HFF-Myc (cell line): ENCODE measurements at places on chromosomes 6 and 20.

DNA sequence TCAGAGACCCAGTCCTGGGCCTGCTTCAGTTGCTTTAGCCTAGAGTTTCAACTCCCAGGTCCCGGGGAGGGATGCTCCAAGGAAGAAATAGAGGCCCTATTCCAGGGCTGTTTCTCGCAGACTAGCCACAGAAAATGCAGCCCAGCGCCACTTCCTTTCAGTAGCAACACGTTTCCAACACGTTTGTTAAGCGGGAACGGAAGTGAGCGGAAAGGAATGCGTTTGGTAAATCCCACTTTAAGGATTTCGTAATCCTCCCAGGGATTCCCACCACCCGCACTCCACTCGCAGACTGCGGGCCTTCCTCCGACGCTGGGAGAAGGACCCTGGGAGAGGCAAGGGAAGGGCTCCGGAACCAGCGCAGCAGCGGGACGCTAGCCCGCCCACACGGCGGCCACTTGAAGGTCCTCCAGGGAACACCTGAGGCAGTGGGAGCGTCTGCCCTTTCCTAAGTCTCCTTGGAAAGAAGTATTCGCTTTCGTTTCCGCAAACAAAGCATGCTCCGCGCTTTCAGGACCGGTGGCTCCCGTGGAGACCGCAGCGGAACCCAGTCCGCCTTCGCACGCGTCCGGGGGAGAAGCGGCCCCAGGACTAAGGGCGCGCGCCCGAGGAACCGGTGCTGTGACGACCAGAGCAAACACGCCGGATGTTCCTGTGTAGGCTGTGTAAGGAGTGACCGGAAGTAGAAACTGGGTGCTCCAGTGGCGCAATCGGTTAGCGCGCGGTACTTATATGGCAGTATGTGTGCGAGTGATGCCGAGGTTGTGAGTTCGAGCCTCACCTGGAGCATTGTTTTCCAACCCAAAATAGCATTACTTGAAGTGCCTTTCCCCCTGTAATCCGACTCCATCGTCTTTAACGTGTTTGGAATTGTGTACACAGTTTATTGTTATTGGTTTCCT lies 227.6 kb upstream of the PRSS16 start:
- DNase-seq, result peak; percentile 88

GRCh38 chr6:163490826-163491577 lies 76.5 kb downstream of the QKI start:
- DNase-seq, result no peak

DNA sequence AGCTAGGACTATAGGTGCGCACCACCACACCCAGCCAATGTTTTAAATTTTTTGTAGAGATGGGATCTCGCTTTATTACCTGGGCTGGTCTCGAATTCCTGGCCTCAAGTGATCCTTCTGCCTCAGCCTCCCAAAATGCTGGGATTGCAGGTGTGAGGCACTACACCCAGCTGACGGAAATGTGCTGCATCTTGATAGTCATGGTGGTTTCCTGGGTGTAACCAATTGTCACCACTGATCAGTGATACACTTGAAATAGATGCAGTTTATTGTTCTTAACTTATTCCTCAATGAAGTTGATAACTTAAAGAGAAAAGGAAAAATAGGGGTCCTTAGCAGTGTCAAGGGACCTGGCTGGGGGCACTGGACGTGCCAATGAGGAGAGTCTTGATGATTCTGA lies 92.4 kb downstream of the PPP1R14C start:
- DNase-seq, result no peak

DNA sequence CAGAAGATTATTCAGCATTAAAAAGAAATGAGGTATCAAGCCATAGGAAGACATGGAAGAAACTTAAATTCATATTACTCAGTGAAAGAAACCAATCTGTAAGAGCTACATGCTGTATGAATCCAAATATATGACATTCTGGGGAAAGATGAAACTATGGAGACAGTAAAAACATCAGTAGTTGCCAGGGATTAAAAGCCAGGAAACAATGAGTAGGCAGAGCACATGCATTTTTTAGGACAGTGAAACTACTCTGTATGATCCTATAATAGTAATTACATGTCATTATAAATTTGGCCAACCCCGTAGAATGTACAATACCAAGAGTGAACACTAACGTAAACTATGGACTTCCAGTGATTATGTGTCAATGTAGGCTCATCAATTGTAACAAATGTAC lies 92.8 kb upstream of the RNF217 start:
- no peak for DNase-seq

GRCh38 chr6:71197780-71198179 lies 90.8 kb upstream of the OGFRL1 start:
- no peak for DNase-seq

- no peak for DNase-seq
These were observed 800.6 kb upstream of the MAP3K7 start for GRCh38 chr6:91387290-91388059.

- DNase-seq, result peak; percentile 58
These were observed 171.4 kb downstream of the GMPR start for GRCh38 chr6:16409531-16410441.

- no peak for DNase-seq
These were observed 117.6 kb upstream of the ADGRF1 start for GRCh38 chr6:47159763-47160162.

- DNase-seq, result no peak
These were observed 2.7 kb downstream of the TNFAIP3 start for GRCh38 chr6:137869549-137870307.

DNA sequence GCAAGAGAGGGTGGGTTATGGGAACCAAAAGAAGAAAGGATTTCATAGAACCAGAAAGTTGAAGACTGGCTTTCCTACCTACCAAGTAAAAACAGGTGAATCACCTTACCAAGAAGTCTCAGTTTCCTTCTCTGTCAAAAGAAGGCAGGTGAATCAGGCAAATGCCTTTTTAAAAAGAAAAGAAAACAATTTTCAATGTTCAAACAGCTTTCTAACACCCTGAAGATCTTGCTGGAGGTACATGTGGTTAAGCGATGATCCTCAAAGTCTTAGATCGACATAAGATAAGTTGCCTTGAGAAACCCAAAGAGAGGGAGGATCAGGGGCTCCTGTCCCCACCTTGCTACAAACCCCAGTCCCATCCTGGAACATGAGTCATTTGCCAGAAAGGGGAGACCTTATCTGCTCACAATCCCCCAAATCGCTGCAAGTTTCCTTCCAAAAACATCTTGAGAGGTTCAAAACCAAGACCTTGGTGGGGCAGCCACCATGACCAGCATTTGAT lies 71.6 kb downstream of the NFATC2 start:
- DNase-seq, result no peak

- no peak for DNase-seq
These were observed 23.0 kb upstream of the FAM8A1 start for GRCh38 chr6:17577059-17577458.

- DNase-seq, result no peak
These were observed 98.6 kb upstream of the RIN2 start for GRCh38 chr20:19659448-19659847.

GRCh38 chr20:46014517-46015396 lies 6.0 kb downstream of the MMP9 start:
- no peak for DNase-seq

GRCh38 chr6:106763361-106763760 lies 134.0 kb downstream of the QRSL1 start:
- no peak for DNase-seq

- DNase-seq, result no peak
These were observed 578.6 kb upstream of the JAG1 start for GRCh38 chr20:11252447-11252846.

GRCh38 chr6:149963462-149964307 lies at the start of gene ULBP1:
TSS of gene ULBP1 (plus strand) at chr6:149963943. CDS start at chr6:149964050, 107 bp downstream.
- peak; percentile 69 for DNase-seq
